ENCODE measurements at places on chromosomes 12 and 14.

GRCh38 chr12:18108611-18109010, 18.6 kb upstream of the RERGL start:
- no peaks in the 10 kb centered on the region for H3K27me3 ChIP-seq
- DNase-seq, result no peak
- H3K4me1 ChIP-seq, result no peaks in the 10 kb centered on the region
- no peak overlapping the region for H3K4me3 ChIP-seq
- no peaks in the 10 kb centered on the region for H3K36me3 ChIP-seq
- H3K27ac ChIP-seq, result no peak overlapping the region

- H3K36me3 ChIP-seq, result no peaks in the 10 kb centered on the region
- H3K27me3 ChIP-seq, result peaks cover 2% of the 10 kb centered on the region
- no peak overlapping the region for H3K27ac ChIP-seq
- no peak overlapping the region for H3K4me3 ChIP-seq
- no peaks in the 10 kb centered on the region for H3K4me1 ChIP-seq
Measured at GRCh38 chr12:127044836-127045235, 1222.1 kb upstream of the TMEM132C start.

- H3K36me3 ChIP-seq, result no peaks in the 10 kb centered on the region
- no peak overlapping the region for H3K27ac ChIP-seq
- H3K4me3 ChIP-seq, result no peak overlapping the region
- H3K27me3 ChIP-seq, result no peaks in the 10 kb centered on the region
- no peak for DNase-seq
Measured at GRCh38 chr14:50599700-50600444, 39.9 kb downstream of the ATL1 start.

GRCh38 chr14:22533739-22534359, 55.2 kb downstream of the DAD1 start:
- no peak for DNase-seq
- peaks cover 94% of the 10 kb centered on the region for H3K4me1 ChIP-seq
- no peaks in the 10 kb centered on the region for H3K27me3 ChIP-seq
- H3K27ac ChIP-seq, result peak overlapping the region; percentile 96

DNA sequence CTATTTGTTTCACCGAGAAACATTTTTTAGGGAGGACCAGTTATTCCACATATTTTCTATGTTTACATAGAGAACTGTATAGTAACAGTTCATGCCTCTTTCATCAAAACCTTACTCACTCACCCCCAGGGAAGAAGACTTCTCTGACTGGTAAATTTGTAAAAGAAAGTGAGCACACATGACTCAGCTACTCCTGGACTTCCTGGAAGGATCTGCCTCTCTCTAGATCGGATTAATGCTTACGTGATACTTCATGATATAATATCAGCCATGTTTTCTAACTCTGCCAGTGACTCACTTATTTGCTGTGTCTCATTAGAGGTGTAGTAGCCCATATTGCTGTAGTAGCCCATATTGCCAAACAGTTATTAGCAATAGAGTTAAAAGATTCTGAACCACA, 494.3 kb upstream of the ATXN7L3B start:
- no peaks in the 10 kb centered on the region for H3K36me3 ChIP-seq
- H3K4me3 ChIP-seq, result no peak overlapping the region
- H3K27ac ChIP-seq, result no peak overlapping the region
- no peaks in the 10 kb centered on the region for H3K4me1 ChIP-seq
- no peaks in the 10 kb centered on the region for H3K27me3 ChIP-seq

GRCh38 chr12:88501972-88502938, 78.0 kb downstream of the KITLG start:
- no peak overlapping the region for H3K27ac ChIP-seq
- H3K4me1 ChIP-seq, result no peaks in the 10 kb centered on the region
- H3K36me3 ChIP-seq, result no peaks in the 10 kb centered on the region
- DNase-seq, result no peak

- H3K4me1 ChIP-seq, result no peaks in the 10 kb centered on the region
- no peak overlapping the region for H3K4me3 ChIP-seq
- no peak overlapping the region for H3K27ac ChIP-seq
Measured at GRCh38 chr12:72694193-72694592, 422.0 kb downstream of the TRHDE start.
